ENCODE measurements at places on chromosomes 16 and 17. TPM values are rescaled to one million over a fixed set of nuclear protein-coding genes. Genes with fewer than 3 reads are reported as not detected.

- DNase-seq: no peak
Measured at GRCh38 chr17:62565817-62566216, 61.7 kb upstream of the MRC2 start.

GRCh38 chr17:12877953-12878669 is 88.8 kb downstream of the ARHGAP44 start:
- DNase-seq: no peak

GRCh38 chr17:2062571-2063183 is 7.8 kb downstream of the HIC1 start:
- DNase-seq: no peak

DNA sequence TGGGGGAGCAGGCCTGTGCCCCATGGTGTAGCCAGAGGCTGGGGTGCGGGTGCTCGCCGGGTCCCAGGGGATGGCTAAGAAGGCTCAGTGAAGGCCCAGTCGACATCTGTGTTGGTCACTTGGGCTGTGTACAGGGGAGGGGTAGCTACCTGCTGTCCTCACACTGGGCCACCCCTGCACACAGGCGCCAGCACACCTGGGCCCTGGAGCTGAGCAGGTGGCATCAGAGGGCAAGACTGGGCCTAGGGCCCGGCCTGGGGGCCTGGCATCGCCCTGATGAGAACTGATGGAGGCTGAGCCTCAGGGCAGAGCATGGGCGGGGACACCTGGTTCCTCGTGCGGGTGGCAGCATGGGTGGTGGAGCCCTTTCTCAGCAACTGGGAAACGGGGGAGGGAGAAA is 870 bp upstream of the CTRB2 start:
- no peak for DNase-seq

Gene GJC1
- 32.4 TPM for polyA plus RNA-seq

Gene KRT24
- polyA plus RNA-seq: not detected

Gene MAP2K4
- polyA plus RNA-seq: 46.8 TPM

Gene UMOD
- 325 TPM for polyA plus RNA-seq

Gene KRT12
- not detected for polyA plus RNA-seq
